ENCODE measurements at places on chromosomes 3 and 15.

- no peak for DNase-seq
Measured at GRCh38 chr15:36953346-36953745, 147.0 kb downstream of the MEIS2 start.

DNA sequence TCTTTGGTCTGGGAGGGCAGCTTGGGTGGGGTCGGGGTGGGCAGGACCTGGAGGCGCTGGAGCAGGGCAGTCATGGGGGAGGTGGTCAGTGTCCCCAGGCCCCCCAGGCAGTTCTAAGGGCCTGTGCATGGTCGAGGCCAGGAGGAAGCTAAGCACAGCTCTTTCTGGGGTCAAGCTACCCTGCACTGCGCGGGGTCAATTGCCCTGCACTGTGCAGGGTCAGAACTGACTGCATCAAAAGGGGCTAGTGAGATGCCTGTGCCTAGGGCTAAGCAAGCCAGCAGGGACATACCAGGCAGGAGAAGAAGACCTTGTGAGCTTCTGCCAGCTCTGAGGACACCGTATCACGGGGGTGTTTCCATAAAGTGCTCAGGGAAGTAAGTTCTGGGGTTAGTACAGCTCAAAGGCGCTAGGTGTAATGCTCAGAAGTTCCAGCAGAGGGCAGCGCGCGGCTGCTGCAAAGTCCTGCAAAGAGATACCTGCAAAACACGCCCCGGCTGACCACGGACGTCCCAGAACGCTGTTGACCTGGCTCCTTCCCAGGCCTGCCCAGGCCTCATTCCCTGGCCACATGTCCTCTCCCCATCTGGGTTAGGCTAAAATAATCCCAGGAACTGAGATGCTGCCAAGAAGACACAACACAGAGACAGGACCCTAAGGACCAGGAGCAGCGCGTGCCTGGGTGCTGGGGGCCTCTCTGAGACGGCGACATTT, 18.8 kb upstream of the IQSEC1 start:
- DNase-seq, result peak; percentile 73

DNA sequence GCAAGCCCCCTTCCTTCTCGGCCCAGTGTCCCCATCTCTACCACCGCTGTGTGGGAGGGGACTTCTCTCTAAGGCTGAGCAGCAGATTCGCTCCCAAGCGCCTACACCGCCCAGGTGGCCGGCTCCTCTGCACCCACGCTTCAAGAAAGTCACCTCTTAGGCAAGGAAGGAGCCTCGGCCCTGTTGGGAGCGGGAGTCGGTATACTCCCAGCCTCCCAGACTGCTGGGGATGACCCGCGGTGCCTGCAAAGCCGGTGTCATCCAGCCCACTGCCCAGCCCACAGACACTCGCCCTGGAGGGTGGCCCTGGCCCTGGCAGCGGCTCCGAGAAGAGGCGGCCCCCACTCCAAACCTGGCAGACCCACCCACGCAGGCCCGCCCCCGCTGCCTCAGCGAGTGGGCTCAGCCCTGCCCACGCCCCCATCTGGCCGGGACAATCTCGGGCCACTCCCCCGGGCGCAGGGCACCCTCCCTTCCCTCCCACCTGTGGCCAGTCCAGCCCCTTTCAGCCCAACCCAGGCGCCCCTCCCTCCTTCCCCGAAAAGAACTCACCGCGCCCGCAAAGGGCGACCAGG, 396 bp downstream of the CHRNB4 start:
- DNase-seq, result no peak

DNA sequence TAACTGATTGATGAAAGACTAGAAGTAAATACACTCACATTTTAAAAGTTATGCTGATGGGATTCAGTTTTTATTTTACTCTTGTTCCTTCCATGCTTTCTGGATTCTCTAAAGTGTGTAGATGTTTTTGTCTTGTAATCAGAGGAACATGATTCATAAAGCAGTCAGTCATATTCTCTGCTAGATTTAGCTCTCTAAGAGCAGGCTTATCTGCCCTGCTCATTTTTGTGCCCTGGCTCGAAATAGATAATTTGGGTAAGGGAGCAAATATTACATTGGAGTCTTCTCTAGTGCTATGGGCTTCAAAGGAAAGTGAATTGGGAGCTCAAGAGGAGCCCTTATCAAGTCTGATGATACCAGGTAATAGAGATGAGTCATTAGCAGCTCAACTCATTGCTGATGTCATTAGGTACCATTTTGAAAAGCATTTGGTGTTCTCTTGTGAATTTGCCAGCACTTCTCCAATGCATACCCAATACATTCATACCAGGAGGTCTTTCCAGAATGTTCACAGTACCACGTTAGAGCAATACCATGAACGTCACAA, 27.7 kb downstream of the SACM1L start:
- DNase-seq, result no peak

GRCh38 chr3:45098310-45098709, 47.9 kb downstream of the CDCP1 start:
- no peak for DNase-seq

DNA sequence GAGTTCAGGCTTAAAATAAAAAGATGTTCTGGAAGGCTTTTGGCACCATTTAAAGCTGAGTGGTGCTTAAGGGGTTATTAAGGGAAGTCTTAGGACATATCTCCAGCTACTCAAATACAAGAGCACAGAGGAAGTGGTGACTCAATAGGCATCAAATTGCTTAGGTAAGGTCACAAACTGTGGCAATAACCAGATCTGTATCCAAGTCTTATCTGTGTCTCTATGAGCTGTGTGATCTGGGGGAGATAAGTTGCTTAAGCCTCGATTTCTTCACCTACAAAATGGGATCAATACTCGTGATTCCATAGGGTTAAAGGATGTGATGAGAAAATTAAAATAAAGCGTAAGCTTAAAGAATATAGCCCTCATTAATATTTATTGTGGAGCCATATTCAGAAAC, 7.6 kb downstream of the HDC start:
- DNase-seq, result no peak

DNA sequence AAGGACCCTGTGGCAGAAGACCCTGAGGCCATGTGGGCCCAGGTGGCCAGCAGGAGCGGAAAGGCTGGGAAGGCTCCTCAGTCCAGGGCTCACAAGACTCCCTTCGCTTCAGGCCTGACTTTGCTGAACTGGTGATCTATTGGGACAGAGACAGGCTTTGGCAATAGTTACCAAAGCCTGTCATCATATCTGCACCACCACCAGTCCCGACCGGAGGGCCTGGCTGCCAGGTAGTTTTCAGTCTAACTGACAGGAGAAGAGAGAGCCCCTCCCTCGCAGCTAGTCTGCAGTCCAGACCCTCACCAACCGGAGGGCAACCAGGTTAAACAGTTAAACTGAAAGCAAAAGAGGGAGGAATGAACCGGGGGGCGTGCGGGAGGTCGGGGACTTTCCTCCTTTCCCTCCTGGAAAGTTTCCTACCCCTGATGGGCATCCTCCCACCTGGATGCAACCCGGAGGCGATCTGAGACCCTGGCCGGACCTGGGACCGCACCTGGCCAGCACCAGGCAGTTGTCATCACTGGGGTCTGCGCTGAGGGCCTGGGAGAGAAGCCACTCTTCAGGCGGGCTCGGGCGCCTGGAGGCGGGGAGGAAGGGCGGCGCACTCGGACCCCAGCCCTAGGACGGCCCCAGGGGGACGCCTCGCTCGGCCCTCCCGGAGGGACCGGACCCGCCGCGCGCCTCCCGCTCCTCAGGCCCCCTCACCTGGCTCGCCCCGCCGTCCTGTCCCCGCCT, 435 bp downstream of the RAB27A start:
- no peak for DNase-seq

DNA sequence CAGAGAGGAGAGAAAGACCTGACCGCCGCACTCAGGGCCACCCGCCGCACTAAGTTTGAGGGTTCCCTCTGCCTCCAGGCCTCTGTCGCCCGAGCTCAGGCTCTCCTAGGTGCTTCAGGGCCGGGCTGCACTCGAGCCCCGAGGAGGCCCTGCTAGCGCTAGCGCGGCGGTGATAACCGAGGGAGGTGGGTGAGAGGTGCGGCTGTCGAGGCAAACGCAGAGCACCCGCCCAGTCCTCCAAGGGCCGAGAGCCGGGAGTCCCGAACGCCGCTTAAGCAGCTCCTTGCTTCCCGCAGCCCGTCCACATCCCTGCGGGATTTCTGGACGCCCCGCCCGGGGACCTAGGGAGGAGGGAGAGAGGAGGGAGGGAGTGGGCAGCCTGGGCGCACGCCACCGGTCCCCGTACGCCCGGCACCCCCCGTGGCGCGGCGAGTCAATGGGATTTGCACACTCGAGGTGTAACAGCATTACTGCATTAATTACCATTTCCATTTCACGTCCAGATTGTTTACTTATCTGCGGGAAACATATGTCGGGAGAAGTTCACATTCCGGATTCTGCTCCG, 6.8 kb downstream of the SOX14 start:
- no peak for DNase-seq

GRCh38 chr15:93266291-93266690, 177.3 kb upstream of the RGMA start:
- no peak for DNase-seq

DNA sequence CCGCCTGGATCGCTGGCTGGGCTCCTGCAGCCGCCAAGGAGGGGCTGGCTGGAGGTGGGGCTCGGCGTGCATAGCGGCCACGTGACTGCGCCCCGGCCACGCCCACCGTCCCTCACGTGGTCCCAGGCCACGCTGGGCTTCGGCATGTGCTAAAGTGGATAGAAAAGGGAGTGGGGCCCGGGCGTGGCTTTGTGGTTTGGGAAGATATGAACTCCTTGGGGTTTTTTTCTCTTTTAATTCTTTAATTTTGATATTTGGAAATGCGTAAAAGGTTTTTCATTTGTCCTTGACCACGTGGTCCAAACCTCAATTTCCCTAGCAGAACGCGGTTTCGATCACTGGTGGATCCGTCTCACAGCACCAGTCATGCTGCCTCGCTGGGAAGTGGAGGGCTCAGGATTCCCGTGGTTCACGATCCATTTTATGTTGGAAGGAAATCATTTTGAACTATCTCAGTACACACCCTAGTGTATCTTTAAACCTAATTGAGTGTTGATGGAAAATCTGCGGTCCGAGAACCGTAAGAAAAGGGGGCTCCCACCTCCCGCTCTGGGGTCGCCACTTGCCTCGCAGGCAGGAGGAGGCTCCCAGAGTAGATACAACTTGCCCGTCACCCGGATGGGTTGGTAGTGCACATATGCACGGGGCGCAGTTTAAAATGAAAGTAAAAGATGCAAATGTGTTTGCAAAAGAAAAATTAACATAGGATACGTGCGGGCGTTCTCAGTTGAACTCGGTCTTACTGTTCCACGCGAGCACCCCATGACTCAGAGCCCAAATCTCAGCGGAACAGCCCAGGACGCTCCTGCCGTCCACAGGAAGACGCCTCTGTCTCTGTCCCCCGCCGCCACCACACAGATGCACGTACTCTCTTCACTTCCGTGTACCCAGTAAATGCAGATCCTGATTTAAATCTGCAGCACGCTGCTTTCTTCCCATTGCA, 141.9 kb downstream of the PGPEP1L start:
- DNase-seq, result no peak

GRCh38 chr3:172592898-172593669, 69.9 kb upstream of the TNFSF10 start:
- no peak for DNase-seq

DNA sequence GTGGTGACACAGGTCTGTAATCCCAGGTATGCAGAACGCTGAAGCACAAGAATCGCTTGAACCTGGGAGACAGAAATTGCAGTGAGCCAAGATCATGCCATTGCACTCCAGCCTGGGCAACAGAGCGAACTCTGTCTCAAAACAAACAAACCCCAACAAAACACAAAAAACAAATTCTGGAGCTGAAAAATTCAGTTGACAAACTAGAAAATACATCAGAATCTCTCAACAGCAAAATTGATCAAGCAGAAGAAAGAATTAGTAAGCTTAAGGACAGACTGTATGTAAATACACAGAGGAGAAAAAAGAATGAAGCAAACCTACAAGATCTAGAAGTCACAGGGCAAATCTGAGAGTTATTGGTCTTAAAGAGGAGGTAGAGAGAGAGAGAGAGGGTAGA, 25.3 kb downstream of the NCBP2 start:
- DNase-seq, result no peak

- no peak for DNase-seq
Measured at GRCh38 chr3:124456506-124456905, 273.7 kb upstream of the UMPS start.

DNA sequence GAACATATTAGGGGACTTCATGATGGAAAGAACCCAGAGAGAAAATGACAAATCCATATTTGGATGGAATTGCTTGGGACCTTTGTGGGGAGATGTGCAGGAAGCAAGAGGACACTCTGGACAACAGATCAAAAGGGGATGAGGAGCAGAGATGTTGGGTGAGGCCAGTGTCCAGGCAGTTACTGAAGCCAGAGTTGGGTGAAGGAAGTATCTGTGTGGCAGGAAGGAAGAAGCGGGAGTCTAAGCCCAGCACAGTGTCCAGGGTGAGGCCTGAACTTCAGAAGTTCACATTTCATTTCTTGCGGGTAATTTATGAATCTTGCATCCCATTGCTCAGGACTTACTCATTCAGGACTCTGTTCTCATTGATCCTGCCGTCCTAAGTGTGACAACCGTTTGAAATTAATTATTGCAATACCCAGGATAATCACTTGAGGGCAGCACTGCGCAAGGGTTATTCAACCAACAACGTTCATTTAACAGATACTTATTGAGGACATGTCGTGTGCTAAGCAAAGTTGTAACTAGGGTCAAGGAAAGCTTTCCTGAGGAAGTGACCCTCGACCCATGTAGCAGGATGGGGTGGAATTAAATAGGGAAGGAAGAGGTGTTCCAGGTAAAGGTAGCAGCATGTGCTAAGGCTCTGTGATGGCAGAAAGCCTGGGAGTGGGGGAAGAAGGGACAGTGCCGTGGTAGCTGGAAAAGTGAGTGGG, 61.3 kb upstream of the CMTM8 start:
- peak; percentile 38 for DNase-seq

DNA sequence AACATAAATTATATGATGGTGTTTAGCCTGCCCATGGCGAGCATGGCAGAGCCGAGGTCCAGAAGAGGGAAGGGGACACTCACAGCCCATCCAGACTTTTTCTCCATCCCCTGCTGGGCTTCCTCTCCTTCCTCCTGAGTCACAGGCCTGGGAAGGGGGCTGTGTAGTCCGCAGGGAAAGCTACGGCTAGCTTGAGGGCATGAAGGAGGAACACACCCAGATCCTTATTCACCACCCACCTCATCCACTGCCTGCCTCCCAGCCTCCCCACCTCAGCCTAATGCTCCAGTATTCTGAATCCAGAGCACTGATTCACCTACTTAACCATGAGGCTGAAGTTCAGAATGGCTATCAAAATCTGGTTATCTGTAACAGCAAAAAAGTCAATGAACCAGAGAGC, 97.8 kb downstream of the OXNAD1 start:
- no peak for DNase-seq

GRCh38 chr3:31699309-31699953, 166.7 kb downstream of the STT3B start:
- DNase-seq, result no peak

DNA sequence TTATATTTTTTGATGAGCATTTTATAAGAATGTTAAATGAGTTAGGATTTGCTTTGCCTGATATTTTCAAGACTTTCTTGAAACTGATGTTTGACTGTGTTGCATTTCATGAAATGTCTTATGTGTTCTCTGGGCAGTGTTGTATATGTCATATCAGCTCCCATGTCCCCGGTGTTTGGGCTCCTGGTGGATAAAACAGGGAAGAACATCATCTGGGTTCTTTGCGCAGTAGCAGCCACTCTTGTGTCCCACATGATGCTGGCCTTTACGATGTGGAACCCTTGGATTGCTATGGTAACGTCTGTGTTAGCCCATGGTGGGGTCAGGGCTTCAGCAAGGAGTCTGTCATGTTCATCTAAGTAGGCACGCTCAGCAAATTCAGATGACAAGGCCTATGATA, 20.0 kb downstream of the MFSD1 start:
- DNase-seq, result no peak

- no peak for DNase-seq
Measured at GRCh38 chr15:90865702-90866101, 2.7 kb upstream of the FURIN start.

- no peak for DNase-seq
Measured at GRCh38 chr3:73469331-73469730, 155.4 kb downstream of the PDZRN3 start.

Measured in NT2/D1 (cell line).